ENCODE measurements at places on chromosomes 11 and 22. TPM values are rescaled to one million over a fixed set of nuclear protein-coding genes. Genes with fewer than 3 reads are reported as not detected.

GRCh38 chr11:133969112-133969511, 12.3 kb upstream of the IGSF9B start:
- DNase-seq, result no peak

GRCh38 chr11:990101-990500, 46.4 kb downstream of the MUC6 start:
- DNase-seq, result no peak

DNA sequence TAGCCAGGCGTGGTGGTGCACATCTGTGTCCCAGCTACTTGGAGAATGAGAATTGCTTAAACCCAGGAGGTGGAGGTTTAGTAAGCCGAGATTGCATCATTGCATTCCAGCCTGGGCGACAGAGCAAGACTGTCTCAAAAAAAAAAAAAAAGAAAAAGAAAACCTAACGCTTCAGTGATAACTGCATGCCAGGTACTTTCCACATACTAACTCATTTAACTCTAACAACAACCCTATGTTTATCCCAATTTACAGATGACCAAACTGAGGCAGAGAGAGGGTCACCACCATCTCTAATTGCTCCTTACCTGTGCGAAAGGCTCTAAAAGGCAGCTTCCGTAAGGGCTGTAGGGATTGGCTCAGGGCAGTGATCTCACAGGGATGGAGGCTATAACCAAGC, 11.6 kb downstream of the PISD start:
- DNase-seq, result no peak

DNA sequence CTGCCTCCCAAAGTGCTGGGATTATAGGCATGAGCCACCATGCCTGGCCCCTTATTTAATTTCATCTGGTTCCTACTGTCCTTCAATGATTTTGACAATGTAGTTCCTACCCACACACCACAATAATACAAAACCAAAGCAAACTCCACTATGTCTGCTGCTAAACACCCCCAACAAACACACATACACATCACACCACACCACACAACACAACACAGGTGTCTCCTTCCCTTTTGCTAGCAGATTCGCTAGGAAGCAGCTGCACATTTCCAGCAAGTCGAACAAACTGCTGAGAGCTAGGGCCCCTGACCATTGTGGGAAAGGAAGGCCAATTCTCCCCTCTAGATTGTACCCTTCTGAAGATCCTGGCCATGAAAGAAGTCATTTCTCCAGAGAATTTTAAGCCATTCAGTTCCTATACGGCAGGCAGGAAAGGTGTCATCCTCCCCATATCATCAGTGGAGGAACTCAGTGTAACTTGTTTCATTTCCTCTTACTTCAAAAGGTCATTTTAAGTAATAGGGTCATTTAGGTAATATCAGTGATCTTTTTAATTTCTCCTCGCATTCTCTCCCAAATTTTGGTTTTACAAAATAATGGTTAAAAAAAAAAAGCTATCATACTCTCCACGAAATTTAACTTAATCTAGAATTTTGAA, 18.5 kb downstream of the NUMA1 start:
- DNase-seq, result no peak

Gene RNH1
- 104 TPM for total RNA-seq

Gene PPARA
- total RNA-seq, result 73.9 TPM
